ENCODE measurements at places on chromosomes 5 and 9. TPM values are rescaled to one million over a fixed set of nuclear protein-coding genes. Genes with fewer than 3 reads are reported as not detected.

The CSF2 gene
- 0.51 TPM for total RNA-seq

GRCh38 chr5:178360926-178361235 lies 128.3 kb upstream of the PHYKPL start:
- no peak for DNase-seq

DNA sequence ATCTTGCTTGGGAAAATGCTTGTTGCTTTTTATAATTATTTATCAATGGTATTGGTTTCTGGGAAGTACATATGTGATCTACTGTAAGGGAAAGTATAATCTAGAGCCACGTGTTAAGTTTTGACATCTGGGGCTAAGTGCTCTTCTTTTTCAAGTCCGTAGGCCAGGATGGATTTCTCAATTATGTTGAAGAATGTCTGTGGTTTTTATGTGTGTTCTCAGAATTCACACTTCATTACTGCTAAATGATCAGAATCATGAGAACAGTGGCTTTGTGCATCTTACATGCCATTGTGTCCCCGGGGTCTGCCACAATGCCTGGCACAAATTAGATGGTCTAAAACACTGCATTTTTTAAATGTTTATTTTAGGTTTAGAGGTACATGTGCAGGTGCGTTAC lies 14.5 kb upstream of the AUH start:
- DNase-seq = peak; percentile 52

GRCh38 chr9:71112866-71113265 lies 8.6 kb downstream of the TRPM3 start:
- no peak for DNase-seq

DNA sequence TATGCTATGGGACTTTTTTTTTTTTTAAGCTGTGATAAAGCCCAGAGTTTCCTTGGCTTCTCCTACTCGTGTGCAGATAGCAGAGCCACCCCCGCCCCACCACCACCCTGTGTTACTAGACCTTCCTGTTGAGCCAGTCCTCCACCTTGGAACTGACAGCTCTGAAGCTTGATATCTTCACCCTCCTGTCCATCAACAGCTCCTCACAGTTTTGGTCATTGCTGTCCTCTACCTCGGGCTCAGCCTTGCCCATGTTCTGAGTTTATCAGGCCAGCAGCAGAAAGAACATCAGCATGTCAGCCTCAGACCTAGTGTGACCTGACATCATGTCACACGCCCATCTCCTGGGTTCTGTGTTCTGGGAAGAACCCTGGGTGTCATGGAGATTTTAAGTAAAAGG lies 167.1 kb upstream of the RAI14 start:
- no peak for DNase-seq

DNA sequence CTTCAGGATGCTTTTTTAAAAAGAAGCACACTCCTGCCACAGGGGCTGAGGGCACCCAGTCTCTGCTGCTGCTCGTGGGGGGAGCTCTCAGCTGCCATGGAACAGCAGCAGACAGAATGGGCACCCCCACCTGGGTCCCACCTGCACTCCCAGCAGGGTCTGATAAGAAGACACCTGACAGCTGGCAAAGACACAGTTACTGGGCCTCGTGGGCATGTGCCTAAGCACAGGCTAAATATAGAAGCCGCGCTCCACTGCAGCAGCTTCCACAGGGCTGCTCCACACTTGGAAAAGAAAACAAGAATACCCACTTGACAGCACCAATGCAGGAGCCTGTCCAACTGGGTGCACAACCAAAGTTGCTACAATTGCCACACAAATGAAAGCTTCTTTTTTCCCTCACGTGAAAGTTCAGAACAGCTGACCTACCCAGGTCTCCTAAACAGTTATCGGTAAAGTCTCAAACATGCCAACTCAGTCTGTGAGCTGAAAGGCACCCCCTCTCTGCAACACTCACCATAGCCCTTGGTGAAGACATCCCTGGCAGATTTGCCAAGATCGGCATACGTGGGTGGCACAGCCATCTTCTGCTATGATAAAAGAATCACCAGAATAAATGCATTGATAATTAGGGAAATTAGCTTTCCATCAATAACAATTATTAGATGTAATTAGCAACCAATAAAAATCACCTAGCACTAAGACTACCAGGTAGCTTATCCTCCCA lies 12.2 kb downstream of the VDAC1 start:
- DNase-seq = no peak

DNA sequence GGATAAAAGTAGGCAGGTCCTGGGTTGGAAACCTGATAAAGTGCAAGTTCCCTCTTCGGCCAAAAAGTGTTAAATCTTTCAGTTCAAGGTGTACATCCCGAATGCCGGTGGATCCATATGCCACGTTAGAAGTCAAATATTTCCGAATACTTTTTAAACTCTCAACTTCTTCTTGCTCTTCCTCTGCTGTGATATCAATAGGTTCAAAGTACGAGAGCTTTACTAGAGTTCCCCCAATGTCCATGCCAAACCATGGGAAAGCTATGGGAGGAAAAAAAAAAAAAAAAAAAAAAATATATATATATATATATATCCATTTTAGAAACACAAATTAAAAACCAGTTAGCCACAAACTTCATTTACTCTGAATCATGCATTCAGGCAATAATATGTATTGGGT lies 10.4 kb downstream of the PANK3 start:
- DNase-seq = no peak

- DNase-seq = peak; percentile 43
These were observed 14.1 kb downstream of the TRIM7 start for GRCh38 chr5:181190711-181191525.
